ENCODE measurements at places on chromosomes 3 and 15.

DNA sequence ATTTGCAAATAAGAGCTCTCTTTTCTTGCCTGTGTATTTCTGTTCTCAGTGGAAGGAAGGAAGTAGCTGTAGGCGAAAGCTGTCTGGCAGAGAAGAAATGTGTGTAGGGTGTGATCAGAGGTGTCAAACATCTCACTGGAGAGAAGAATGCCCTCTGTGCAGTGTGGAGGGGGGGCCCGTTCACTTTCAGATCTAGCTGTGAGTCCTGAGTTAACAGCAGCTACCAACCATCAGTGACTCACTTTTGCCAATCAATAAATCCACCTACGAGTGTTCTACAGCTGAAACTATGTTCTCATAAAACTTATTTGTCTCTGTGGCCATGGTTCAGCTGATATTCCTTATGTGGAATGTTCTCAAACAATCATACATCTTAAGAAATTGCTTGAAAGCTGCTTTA, 103.7 kb downstream of the FRMD4B start:
- no peak for DNase-seq

DNA sequence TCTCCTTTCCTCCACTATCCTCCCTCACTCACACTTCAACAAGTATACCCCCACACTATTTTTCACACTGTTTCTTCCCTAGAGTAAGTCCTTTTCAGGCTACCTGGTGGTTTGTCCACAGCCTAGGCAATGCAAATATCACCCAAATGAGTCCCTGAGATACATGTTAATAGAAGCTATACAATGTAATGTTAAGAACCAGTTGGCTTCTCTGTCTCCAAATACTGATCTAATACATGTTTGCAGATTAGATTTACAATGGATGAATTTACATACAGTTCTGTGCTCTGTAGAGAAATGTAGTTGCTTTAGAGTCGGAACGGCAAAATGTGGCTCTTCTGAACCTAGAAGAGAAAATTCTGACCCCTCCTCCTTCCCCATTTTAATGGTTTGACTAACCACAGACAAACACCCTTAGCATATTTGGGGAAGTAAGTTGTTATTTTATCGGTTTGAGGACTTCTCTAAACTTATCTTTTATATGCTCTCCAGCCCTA, 63.6 kb upstream of the MBNL1 start:
- no peak for DNase-seq

- no peak for DNase-seq
Observed at GRCh38 chr3:47356201-47356600, 24.6 kb upstream of the PTPN23 start.

GRCh38 chr3:50435371-50436113, 67.9 kb downstream of the CACNA2D2 start:
- no peak for DNase-seq

DNA sequence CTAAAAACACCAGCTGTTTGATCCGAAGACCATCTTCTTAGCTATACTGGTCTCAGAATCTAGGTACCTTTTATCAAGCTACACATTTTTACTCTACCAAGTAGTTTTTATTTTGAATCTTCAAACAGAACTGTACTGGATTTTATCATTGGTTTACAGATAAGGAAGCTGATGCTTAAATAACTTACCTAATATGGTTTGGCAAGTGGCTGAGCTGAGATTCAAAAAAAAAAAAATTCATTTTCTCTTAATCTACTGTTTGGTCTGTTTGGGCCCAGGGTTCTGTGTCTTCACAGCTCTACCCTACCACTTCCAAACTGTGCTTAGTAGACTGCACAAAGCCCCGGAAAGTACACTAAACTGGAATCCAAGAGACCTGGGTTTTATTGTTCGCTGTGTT, 35.7 kb downstream of the ZNF860 start:
- DNase-seq: no peak

DNA sequence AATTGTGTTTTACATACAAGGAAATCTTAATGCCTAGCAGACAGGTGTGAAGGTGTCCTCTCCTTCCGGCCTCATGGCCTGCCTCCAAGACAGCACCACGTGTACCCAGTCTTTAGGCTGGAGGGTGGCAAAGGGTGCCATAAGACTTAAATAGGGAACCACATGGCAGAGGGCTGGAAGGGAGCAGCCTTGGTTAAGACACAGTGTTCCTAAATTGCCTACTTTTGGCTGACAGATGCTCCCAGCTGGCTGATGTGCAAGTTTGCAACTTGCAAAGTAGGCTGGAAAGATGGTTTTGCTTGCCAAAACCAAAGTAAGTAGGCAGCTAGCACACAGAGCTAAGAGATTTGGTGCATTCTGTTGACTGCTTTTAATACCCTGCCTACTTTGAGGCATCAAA, 45.2 kb downstream of the CCNB2 start:
- DNase-seq: no peak

- peak; percentile 70 for DNase-seq
Observed at GRCh38 chr3:124760601-124761000, 30.3 kb downstream of the UMPS start.

DNA sequence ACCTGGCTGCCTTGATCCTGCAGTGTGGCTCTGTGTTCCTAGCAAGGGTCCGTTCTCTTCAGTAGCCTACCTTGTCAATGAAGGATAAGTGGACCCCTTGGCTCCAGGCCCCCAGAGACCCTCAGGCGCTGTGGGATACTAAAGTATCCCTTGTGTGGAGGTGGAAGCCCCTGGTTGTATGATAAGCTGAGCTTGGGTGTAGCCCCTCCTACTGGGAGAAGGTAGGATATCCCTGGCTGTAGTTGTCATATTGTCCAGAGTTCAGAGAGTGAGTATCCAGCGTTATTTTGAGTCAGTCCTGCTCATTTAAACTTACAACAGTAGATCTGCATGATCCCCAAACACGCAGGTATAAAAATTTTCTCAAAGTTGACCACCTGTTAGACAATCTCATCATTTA, 496.8 kb downstream of the CNTN4 start:
- DNase-seq: no peak

GRCh38 chr15:61084944-61085367, 144.1 kb downstream of the RORA start:
- DNase-seq: peak; percentile 42

DNA sequence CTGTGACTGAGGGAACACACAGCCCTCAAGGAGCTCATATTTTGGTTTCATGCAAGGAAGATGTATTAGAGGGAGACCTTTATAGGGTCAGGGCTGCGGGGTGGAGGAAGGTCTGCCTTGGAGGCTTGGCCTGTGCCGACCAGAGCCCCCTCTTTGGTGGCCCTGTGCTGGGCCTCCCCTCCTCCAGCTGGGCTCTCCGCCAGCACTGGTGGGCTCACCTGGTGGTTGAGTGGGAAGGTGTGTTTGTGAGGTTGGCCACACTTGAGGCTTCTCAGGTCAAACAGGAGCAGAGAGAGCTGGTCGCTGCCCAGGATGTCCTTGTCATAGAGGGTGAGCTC, 2.6 kb downstream of the PLA2G4F start:
- DNase-seq: no peak

DNA sequence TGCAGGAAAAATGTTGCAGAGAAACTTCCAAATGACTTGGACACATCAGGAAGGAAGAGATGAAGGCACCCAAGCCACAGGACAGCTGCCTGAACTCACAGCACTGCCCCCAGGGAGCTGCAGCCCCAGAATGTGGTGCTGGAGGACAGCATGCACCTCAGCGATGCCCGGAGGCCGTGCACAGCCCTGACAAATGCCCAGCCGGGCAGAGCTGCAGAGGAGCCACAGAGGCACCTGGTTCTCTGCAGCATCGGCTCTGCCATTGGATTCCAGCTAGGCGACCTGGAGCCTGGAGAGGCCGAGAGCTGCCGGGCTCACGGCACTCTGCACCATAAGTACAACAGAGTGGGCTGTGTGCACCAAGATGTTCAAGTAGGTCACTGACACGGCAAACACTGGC, 97.5 kb downstream of the OCA2 start:
- DNase-seq: no peak

- DNase-seq: no peak
Observed at GRCh38 chr3:47645551-47645950, 66.9 kb upstream of the CSPG5 start.

GRCh38 chr3:94709249-94709902, 646.5 kb downstream of the NSUN3 start:
- no peak for DNase-seq

DNA sequence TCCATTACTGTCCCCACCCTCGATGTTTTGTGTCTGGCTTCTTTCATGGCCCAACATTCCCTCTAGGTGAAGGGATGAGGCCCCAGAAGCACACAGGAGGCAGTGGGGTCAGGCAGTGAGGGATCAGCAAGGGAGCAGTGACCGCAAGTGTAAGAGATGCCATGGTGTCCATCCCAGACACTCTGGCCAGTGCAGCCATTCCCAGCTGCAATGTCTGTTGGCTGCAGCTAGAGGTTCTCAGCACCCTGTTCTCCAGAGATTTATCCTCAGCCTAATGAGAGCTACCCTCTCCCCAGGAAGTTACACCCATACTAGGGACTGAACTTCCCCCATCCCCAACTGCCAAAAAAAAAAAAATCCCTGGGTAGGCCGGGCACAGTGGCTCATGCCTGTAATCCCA, 40.2 kb downstream of the TRANK1 start:
- no peak for DNase-seq

DNA sequence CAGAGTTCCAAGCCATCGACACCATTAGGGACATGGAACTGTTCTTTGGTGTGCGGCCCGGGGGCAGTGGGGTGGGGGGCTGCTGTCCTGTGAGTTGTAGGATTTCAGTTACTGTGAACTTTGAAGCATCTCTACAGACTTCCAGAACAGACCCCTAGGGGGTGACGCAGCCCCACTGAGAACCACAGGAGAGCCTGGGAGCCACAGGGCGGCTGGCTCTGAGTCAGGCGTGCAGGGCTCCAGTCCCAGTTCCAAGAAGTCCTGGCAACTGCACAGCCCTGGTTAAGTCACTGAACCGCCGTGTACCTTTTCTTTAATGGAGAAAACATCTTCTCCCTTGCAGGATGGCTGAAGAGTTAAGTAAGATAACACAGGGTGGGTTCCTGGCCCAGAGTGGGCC, 23.5 kb upstream of the LRTM1 start:
- DNase-seq: peak; percentile 85

GRCh38 chr3:125154800-125155269, 57.7 kb downstream of the SLC12A8 start:
- no peak for DNase-seq

GRCh38 chr3:191696348-191696747, 235.4 kb downstream of the PYDC2 start:
- peak; percentile 52 for DNase-seq

- no peak for DNase-seq
Observed at GRCh38 chr3:143326983-143327778, 207.6 kb downstream of the CHST2 start.

DNA sequence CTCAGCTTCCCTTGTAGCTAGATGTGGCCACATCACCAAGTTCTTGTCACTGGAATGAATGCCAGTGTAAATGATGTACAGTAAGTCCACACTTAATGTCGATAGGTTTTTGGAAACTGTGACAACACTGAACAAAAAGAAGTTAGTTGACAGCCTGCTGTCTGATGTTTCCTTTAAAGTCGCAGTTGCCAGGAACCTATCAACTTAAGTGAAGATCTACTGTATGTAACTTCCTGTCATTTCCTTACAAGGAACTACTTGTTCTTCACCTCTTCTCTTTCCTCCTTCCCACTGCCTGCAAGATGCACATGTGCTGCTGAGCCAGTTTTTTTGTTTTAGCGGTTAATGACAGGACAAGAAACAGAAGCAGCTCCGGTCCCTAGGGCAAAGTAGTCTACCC, 44.6 kb downstream of the HDGFL3 start:
- DNase-seq: peak; percentile 3

DNA sequence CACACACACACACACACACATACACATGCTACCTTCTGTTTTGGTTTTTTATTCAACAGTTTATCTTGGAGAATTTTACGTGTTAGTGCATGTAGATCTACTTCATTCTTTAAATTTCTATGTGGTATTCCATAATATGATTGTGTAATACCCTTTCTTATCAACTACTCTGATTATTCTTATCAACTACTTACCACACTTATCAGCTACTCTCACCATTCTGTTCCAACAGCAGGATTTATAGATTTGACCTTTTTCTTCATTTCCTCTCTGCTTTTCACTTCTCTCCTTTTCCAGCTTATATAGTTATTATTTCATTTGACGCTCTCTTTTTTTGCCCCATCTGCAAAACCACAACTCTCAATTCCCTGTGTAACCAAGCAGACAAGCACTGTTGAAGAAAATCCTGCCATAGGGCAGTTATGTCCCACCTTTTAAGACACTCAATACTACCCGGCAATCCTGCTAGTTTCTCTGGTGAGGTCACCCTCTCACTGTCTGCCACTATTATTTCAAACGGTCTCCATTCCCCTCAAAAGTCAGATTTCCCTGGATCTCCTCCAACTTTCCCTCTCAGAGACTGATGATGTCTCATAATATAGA, 56.9 kb upstream of the SATB1 start:
- DNase-seq: no peak

DNA sequence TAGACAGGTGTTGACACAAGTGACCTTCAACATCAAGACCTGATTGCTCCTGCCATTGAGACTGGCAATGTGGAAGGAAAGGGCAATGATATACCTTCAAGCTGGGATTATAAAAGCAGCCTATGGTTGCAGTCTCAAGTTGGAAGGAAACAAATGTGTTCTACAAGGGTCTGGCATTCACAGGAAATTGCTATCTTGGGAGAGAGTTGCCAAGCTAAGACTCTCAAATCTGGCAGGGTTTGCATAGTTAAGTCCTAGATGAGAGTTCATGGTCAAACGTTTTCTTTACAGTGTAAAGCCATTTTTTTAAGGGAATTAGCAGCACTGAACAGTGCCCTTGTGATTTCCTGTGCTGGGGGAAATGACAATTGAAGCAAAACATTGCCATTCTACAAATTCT, 546.9 kb upstream of the CFAP20DC start:
- DNase-seq: no peak

DNA sequence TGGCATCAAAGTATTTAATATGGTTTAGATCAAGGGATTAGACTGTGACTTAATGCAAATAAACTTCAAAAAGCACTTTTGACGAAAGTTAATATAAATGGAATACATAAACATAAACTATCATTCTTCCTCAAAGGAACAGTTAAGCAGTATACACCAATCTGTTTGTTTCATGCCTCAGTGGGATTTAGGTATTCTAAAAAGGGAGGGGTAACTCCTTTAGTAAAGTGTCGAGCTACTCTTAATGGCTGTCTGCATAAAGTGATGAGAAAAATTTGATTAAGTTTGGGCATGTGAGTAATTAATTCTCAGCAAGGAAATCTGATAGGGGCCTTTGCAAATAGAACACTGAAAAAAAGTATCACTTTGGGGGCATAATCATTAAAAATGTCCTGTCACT, 176.9 kb downstream of the FRMD5 start:
- no peak for DNase-seq

- no peak for DNase-seq
Observed at GRCh38 chr3:27147215-27147614, 222.0 kb downstream of the NEK10 start.

DNA sequence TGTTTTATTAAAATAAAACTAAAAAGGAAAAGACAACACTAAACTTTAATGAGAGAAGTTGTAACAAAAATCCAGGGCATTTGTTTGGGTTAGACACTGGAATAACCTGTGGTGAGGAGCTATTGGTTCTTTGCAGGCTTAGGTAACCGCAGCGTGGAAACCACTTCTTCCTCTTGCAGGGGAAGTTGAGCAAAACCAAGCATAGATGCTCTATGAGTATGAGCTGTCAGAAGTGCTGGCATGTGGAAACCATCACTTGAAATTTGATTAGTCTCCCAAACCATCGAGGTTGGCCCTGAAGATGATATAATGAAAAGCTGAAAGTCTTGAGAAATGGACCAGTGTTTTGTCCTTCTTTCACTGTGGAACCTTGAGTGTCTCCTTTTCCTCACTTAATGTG, 127.1 kb upstream of the RBMS3 start:
- no peak for DNase-seq

All from tongue (tissue), 3 donors.